ENCODE measurements at places on chromosomes 5 and 9.

- DNase-seq = no peak
These were observed 41.6 kb upstream of the ZNF300 start for GRCh38 chr5:150946351-150946905.

DNA sequence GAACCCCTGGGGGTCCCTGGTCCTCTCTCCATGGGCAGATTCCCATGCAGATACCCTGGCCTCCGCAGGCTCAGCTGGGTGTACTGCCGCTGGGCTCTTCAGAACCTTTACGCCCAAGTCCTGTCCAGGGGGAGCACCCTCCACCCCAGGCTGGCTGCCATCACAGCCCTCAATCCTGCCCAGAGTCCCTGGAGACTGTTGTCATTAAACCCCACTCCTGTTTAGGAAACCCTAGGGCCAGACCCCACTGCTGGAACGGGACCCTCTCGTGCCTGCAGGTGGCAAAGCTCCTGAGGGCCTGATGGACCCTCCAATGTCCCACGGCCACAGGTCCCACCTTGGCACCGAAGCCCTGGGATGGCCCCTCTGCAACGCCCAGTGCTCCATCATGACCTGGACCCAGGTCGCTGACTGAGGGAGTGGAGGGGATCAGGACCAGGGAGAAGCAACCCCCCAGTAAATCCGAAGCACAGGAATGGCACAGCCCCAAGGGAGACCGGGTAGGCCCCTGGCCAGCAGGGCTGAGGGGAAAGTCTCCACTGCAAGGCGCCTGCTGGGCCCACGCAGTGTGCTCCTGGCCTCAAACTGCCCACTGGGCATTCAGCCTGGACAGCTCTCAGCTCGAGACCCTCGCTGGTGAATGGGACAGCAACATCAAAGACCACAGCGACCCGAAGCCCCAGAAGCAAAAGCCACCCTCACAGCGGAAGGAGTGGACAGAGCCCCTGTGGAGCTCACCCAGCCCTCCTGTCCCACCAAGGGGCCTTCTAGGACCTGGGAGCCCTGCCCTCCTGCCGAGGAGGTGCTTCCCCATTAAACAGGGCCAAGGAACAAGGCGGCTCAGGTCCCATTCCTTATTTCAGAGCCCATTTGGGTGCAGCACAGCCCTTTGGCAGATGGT lies 8.3 kb downstream of the ZDHHC11B start:
- DNase-seq = no peak

DNA sequence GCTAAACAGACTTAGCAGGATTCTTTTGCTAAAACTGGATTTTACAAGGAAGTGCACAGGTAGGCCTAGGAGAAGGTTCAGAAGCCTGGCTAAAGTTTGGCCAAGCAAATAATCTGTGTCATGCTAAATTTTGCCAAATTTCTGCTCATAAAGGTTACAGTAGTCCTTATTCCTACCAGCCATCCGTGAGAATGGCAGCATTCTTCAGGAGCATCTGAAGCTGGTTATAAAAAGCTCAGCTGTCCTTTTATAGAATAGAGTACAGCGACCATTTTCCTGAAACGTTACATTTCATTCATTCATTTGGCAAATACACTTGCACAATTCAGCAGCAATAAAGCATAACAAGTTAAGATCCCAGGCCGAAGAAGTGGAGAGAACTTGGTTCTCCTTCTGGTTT lies 6.9 kb downstream of the GSN start:
- DNase-seq = no peak

GRCh38 chr9:119318371-119318770 lies 50.9 kb downstream of the BRINP1 start:
- no peak for DNase-seq

DNA sequence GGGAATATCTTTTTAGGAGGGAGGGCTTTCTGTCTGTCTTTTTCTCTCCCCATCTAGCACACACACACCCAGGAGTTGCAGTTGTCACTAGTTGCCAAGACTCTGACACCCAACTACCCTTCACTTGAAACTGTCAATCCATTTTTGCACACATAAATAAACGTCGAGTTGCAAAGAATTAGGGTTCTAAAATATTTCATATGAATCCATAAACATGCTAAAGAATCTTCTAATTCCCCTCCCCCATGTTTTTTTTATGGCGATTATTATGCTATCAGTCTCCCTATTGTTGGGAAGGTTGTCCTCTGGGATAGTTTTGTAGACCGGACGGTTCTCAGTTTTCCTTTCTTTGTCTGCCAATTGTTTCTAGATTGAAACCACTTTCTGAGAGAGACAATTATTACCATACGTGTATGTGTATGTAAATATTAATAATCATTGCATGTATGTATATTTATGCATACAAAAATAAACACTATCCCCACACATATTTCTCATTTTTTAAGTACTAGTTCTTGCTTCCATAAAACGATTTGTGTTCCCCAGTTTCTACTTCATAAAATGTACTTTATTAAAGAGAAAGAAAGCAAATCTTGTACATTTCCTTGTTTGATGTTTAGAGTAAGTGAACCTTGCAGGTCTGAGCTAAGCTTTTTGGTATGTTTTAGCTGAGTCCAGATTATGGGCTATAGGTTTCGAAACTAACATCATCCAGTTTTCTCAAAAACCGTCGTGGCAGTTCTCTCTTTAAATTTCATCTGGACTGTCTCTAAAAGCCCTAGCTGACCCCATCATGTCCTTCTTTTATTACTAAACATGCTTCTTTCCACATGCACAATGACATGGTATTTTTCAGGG lies 165.0 kb upstream of the MPDZ start:
- DNase-seq = no peak

- DNase-seq = no peak
These were observed 4.8 kb upstream of the NFIL3 start for GRCh38 chr9:91428436-91428835.

- DNase-seq = no peak
These were observed 218.6 kb downstream of the LURAP1L start for GRCh38 chr9:12993466-12993865.

GRCh38 chr5:163502521-163502920 lies 2.9 kb upstream of the MAT2B start:
- DNase-seq = no peak

- DNase-seq = no peak
These were observed 16.7 kb downstream of the PRLR start for GRCh38 chr5:35213608-35214007.

DNA sequence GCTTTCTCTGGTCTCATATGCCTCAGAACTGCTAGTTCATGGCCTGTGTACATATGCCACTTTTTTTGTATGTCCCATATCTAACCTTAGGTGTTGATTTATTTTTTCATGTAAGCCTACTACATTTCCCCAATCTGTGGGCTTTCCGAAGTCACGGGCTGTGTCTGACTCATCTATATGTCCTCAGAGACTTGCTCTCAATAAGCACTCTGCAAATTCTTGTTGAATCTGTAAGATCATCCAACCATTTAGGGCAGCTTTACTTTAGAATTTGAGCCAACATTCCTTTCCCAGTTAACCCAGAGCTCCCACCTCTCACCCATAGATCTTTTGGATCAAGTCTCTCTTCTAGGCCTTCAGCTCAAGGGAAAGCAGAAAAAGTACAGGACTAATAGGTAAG lies 263.4 kb downstream of the SEC61B start:
- no peak for DNase-seq

GRCh38 chr5:122906768-122907167 lies 61.4 kb downstream of the SNX24 start:
- no peak for DNase-seq

GRCh38 chr5:159416438-159416837 lies 86.2 kb upstream of the IL12B start:
- no peak for DNase-seq

DNA sequence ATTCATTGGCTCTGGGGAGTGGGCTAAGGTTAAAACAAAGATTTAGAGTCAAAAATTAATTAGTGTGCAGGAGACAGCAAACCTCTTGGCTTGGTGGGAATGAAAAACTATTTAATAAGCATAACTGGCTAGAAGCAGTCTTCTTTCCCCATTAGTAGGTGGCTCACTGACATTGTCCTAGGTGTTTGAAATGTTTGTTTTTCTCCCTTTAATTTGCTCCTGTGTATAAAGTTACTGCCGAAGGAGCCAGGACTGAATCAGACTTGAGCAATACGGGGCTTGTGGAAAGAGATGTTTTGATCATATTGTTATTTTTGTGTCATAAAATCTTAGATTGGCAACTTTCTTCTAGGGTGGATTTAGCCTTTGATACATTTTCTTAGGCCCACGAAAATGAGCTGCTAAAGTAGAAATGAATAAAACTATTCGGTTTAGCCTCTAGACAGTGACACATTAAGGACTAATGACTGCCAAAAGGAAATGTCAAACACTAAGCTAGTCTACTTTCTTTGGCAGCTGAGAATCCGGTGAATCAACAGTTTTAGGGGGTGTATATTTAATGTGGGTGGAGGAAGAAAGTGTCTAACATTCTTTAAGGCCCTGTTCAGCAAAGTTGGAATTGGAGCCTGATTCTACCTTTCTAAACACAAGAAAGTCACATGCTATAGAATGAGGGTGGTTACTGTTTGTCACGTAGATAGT lies 30.2 kb downstream of the LRRTM2 start:
- DNase-seq = no peak

DNA sequence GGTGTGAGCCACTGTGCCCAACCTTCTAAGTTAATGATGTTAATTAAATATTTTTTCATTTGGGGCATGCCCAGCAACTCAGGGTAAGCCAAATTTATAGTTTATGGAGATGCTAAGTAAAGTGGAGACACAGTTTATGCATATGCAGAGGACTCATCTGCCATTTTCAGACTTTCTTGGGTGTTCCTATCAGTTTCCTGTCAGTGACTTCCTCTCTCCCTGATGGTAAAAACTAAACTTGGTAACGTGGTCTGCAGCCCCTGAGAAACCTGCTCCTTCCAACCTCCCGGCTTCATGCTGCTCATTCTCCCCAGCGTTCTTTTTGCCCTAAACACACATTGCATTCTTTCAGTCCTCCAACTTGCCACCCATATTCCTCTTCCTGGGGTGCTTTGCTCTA lies 48.4 kb upstream of the TUT7 start:
- no peak for DNase-seq

GRCh38 chr9:113998525-113999255 lies 79.4 kb downstream of the AMBP start:
- no peak for DNase-seq

DNA sequence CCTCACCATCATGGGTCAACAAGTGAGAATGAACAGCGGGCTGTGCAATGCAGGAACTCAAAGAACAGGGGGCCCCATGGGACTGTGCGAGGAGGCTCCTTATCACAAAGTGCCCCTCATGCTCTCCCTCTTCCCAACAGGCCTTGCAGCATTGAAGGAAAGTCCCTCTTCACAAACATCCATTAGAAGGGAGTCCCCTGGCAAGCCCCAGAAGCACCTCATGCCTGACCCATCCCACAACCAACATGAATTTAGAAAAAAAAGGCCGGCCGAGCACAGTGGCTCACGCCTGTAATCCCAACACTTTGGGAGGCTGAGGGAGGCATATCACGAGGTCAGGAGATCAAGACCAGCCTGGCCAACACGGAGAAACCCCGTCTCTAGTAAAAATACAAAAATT lies 122.6 kb upstream of the FSTL4 start:
- DNase-seq = no peak

- DNase-seq = peak; percentile 81
These were observed at the start of gene GAPT for GRCh38 chr5:58491216-58491892. TSS of gene GAPT (plus strand) at chr5:58491435. CDS start at chr5:58494537, 3,102 bp downstream.

DNA sequence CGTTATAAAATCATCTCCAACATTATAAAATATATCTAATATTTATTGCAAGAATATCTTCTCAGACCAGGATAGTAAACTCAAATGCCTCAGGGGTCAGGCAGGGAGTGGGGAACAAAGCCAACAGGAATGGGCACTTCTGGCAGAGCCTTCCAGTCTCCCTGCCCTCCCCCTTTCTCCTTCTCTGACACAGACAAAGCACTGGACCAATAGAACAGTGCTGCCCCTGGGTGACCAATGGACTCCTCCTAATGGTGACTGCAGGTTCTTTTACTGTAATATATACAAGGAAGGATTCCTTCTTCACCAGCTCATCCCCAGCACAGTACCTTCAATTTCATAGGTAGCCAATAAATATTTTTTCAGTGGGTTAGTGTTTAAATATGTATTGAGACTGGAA lies 31.1 kb upstream of the MAMDC2 start:
- no peak for DNase-seq

GRCh38 chr5:42015681-42016080 lies 90.6 kb downstream of the FBXO4 start:
- DNase-seq = no peak

- no peak for DNase-seq
These were observed 17.8 kb downstream of the CDK7 start for GRCh38 chr5:69252437-69252836.

GRCh38 chr9:87662808-87663528 lies 63.0 kb upstream of the CTSL start:
- no peak for DNase-seq

DNA sequence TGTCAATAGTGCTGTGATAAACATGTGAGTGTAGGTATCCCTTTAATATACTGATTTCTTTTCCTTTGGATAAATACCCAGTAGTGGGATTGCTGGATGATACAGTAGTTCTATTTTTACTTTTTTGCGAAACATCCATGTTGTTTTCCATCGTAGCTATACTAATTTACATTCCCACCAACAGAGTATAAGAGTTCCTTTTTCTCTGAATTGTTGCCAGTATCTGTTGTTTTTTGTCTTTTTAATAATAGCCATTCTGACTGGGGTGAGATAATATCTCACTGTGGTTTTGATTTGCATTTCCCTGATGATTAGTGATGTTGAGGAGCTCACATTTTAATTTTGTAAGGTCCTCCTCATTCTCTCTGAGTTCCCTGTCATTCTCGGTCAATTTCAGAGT lies 71.1 kb upstream of the NFIL3 start:
- no peak for DNase-seq

DNA sequence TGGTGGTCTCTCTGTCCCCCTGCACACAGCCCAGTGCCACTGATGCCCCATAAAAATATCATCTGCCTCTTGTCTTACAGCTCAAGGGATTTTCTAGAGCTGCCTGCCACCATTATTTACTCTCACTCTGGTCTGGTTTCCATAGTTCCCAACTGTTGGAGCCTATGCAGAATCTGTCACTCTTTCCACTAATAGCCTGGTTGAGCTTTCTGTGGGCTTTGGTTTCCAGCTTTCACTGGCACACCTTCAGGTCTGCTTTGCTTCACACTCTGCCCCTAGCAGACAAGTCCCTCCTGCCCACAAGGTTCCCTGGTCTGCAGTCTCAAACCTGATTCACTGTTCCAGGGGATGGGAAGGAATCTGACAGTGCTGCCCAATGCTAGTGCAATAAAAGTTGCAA lies 103.0 kb upstream of the FTMT start:
- DNase-seq = no peak

GRCh38 chr5:156402387-156402921 lies 75.5 kb downstream of the SGCD start:
- DNase-seq = peak; percentile 16

GRCh38 chr9:133499892-133500270 lies 21.0 kb upstream of the SLC2A6 start:
- DNase-seq = no peak

GRCh38 chr5:64914396-64914795 lies 145.7 kb downstream of the CWC27 start:
- no peak for DNase-seq

- DNase-seq = no peak
These were observed 51.2 kb downstream of the MAN2A1 start for GRCh38 chr5:109740966-109741365.

GRCh38 chr9:136931611-136932130 lies 12.9 kb downstream of the FBXW5 start:
- no peak for DNase-seq

GRCh38 chr5:116532762-116533525 lies 41.7 kb downstream of the SEMA6A start:
- DNase-seq = no peak

- no peak for DNase-seq
These were observed 43.1 kb upstream of the TTC39B start for GRCh38 chr9:15349892-15350761.

GRCh38 chr9:108565651-108566378 lies 290.0 kb downstream of the ACTL7B start:
- peak; percentile 39 for DNase-seq

GRCh38 chr9:2021731-2022130 lies 6.6 kb downstream of the SMARCA2 start:
- no peak for DNase-seq
